ENCODE measurements at places on chromosomes 1 and 21.

- DNase-seq = peak; percentile 14
These were observed 5.7 kb upstream of the FASLG start for GRCh38 chr1:172653015-172653709.

DNA sequence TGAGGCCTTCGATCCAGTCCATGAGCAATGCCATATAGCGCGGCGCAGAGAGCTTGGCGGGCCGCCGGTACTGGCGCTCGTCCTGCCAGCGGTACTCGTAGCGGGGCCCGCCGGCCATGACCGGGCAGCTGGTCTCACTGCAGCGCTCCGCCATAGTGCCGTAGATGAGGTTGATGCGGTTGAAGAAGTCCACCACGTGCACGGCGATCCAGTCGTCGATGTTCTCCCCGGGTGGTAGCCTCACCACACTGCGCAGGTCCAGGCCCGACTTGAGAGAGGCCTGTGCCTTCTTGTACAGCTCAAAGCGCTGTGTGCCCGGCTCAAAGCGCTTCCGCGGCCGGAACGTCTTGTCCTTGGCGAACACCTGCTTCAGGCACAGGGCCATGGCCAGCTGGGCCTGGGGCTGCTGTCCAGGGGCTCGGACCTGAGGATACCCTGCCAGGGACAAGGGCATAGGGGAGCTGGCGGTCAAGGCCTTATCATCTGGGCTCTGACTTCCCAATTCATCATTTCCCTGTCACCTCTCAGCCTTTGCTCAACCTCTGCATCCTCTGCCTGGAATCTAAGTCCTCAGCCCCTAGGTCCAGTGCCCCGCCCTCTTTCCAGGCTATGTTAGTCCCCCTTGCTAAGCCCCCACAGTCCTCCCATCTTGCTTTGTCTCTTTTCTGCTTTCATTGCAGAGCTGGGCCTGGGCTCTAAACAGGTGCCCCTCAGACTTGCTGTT, 3.5 kb downstream of the MOB3C start:
- DNase-seq = no peak

DNA sequence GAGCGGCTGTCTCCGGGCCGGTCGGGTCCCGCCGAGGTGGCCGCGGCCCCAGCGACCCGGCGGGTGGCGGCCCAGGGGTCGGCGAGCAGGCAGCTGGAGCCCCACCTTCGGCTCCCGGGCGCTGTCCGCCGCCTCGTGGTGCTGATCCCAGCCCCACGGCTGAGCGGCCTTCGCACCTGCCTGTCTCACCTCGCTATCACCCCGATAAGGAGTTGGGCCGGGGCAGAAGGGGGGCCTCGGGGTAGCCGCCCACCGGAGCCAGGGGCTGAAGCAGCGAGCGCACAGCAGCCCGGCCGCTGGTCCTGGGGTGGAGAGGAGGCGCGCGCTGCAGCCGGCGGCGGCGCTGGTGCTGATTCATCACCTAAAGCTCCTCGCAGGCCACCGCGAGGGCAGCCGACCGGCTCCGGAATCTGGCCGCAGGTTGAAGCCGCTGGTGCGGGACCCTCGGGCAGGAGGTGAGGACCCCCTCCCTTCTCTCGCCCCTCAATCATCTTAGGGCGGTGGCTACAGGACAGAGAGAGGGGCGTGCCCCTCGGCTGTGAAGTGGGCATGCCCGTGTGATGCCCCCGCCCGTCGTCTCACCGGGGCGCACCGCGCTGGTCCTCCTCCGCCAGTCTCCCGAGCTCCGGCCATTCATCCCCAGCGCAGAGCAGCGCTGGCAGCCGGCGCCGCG, 575 bp downstream of the TRIM67 start:
- no peak for DNase-seq

- DNase-seq = no peak
These were observed 261.1 kb downstream of the SIPA1L2 start for GRCh38 chr1:232368821-232369321.

DNA sequence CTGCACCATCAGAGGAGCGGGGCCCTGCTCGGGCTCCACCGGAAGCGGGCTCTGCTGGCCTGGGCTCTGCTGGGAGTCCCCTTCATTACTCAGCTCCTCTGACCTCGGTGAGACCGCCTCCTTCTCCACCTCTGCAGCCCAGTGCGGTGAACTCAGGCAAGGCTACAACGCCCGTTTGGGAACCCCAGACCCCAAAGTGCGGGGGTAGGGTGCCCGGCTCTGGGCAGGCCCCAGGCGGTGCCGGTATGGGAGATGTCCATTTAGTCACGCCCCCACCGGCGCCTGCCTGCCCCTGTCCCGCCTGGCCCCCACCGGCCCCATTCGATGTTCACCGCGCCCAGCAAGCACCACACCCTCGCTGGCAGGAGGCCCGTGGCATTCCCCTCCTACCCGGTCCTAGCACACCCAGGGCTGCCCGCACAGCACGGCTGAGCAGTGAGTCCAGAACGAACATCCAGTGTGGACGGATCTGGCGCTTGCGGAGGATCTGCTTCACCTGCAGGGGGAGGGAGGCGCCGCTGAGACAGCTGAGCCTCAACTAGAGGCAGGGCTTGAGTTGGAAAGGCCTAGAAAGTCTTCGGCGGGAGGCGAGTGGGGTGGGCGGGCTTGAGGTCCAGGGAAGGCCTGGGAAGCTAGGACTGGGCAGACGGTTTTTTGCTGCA, 10.0 kb downstream of the MAP3K6 start:
- DNase-seq = no peak

DNA sequence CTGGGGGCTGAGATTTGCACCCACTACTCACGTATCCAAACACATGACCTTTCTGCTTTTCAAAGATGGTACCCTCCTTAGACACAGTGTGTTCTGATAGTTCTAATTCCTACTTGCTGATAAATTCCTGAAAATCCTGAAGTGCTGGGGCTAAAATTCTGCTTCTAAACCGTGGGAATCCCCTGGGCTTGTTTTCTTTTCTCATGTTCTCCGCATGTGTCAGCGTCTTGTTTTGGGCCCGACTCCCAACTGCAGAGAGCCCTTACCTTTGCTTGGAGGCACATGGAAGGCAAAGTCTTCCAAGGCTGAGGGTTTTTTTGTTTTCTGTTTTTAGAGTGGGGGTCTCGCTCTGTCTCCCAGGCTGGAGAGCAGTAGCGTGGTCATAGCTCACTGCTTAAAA, 27.2 kb downstream of the PSMG1 start:
- no peak for DNase-seq

- no peak for DNase-seq
These were observed 8.3 kb downstream of the SUSD4 start for GRCh38 chr1:223355699-223356098.

- DNase-seq = no peak
These were observed 94.8 kb upstream of the SGIP1 start for GRCh38 chr1:66439031-66439740.

GRCh38 chr1:165228676-165229075, 127.8 kb downstream of the LMX1A start:
- no peak for DNase-seq

GRCh38 chr1:54581621-54582035, 33.6 kb downstream of the ACOT11 start:
- peak; percentile 52 for DNase-seq

DNA sequence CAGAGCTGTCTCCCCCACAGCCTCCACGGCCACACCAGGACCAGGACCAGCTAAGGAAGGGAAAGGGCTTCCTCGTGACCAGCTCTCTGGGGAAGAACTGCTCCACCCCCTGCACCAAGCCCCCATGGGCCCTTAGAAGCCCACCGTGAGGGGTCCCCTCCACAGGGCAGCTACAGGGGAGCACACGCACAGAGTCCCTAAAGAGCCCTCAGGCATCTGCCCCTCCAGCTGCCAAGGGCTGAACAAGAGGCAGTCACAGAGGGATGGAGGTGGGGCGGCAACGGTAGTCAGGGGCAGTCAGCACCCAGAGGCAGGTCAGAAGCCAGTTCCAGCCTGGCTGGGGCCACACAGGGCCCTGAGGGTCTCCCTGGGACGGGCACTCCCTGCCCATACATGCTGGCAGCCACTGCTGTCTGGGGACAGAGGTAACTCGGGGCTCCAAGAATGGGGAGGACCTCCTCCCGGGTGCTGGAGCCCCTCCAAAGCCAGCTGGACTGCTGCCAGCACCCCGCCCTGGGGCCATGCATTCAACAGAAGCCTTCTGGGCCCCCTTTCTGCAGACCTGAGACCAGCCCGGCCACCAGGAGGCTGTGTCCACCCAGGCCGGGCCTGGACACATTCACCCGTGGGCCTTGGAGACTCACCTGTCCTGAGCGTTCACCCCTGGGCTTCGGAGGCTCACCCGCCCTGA, 18.7 kb downstream of the SLC19A1 start:
- no peak for DNase-seq

DNA sequence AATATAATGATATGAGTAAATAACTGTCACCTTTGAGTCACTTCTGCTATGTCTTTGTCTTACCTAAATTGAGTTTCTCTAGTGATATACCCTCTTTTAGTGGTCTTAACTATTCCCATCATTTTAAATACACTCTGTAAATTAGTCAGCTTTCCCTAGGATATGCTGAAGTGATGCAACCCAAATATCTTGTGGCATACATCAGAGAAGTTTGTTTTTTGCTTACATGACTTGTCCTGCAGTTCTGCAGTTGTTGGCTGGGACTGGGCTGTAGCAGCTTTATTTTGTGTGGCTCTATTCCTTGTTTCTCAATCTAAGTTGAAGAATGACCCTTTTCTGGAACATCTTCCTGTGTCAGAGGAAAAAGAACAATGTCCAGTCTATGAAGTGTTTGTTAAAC, 76.4 kb downstream of the TTC3 start:
- no peak for DNase-seq

DNA sequence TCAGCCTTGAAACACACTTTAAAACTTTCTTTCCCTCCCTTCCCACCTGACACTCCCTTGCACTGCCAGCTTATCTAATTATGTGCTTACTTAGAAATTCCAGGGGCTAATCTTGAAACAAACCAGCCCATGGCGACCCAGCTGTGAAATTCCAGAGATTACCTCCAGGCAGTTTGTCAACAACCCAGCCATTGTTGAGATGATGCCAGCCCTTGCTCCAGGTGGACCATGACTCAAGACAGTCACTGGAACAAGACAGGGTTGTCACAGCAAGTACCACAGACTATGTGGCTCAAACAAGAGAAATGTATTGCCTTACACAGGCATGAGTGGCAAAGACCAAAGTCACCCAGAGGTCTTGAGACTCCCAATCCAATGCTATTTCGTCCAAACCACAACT, 7.9 kb downstream of the FYB2 start:
- no peak for DNase-seq

DNA sequence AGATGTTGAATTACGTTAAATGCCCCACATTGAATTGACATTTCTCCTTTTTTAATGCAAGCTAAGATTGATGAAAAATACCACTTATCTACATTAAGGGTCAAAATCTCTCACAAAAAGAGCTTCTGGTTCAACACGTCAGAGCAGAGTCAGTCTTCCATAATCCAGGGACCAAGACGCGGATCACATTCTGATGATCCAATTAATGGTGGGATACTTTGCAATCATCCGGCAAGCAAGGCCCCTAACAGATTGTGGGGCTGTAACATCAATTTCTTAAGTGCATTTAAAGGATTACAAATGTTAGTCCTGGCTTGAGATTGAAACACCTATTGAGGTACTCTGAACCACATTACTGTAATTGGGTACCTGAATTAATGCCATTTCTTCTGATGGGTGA, 120.2 kb upstream of the ESRRG start:
- DNase-seq = no peak

DNA sequence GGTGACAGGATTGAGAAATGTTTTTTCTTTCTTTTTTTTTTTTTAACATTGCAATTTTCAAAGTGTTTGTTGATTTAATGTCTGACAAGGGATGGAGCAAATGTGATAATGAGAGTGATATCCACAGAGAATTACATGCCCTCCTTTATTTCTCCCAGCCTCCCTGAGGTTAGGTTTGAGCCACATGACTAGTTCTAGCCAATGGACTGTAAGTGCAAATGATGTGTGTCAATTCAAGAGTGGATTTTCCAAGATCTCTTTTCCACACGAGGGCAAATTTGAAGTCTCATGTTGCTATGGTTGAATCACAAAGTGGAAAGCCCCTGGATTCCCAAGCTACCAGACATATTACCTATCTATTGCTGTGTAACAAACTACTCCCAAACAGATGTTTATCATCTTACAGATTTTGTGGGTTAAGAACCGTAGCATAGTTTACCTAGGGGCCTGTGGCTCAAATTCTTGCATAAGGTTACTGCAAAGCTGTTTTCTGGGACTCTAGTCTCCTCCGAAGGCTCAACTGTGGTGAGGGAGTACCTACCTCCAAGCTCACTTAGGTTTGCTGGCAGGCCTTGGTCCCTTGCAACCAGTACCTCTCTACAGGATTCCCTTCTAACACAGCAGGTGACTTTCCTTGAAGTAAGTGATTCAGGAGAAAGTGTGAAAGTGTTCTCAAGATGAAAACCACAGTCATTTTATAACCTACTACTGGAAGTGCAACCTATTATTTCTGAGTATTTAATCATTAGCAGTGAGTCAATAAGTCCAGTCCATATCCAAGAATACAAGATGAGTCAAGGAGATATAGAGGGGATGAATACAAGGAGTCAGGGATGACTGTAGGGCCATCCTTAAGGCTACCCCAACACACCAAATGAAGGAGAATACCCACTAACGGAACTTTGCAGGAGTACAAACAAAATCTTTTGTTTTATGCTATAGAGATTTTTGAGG, 533.6 kb downstream of the PTPRC start:
- peak; percentile 40 for DNase-seq

DNA sequence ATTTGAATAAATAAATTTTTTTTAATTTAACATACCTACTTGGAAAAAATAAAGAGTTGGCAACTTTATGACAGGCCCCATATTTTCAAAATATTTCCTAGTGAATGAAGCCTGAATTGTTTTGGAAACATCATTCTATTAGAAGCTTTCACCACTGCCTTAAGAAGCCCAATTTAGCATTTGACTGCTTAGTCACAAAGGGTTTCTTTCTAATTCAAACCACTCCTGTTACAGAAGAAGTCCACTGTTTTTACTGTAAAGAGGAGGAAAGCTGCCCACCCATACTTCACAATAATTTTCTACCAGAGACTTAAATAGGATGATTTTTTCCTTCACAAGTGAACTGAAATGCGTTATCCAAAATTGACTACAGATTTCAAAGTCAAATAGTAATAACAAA, 534.6 kb upstream of the PTBP2 start:
- DNase-seq = no peak

DNA sequence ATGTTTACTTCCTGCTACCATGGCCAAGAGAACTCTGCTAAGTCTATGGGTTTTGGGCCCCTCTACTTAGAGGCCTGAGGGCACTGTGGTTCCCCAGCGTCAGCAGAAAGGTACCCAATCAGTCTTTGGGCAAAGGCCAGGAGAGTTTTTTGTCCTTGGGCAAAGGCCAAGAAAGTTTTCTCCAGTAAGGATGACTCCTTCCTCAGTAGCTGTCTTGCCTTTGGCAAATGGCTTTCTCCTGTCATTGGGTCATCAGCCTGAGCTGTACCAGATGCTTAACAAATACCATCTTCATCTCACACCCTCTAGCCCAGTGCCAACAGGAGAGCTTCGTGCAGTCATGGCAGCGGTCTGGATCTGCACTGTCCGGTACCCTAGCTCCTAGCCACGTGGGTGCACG, 199.3 kb upstream of the TMEM51 start:
- no peak for DNase-seq

GRCh38 chr21:45973475-45974072, 8.0 kb upstream of the COL6A1 start:
- DNase-seq = peak; percentile 58

Data from RCC 7860 (cell line).